ENCODE measurements at places on chromosomes 12 and 14.
A peak's percentile ranks its signal among the peaks of the same experiment; 100 is the strongest.

GRCh38 chr12:93943780-93944179, 204.6 kb upstream of the PLXNC1 start:
- no peak overlapping the region for H3K27ac ChIP-seq
- no peak for DNase-seq
- no peak overlapping the region for H3K4me3 ChIP-seq
- no peaks in the 10 kb centered on the region for H3K4me1 ChIP-seq
- no peaks in the 10 kb centered on the region for H3K27me3 ChIP-seq
- no peaks in the 10 kb centered on the region for H3K36me3 ChIP-seq

GRCh38 chr12:94147387-94147990, 888 bp upstream of the PLXNC1 start:
- peaks cover 10% of the 10 kb centered on the region for H3K4me1 ChIP-seq
- H3K27ac ChIP-seq: no peak overlapping the region
- DNase-seq: no peak
- H3K27me3 ChIP-seq: peaks cover 63% of the 10 kb centered on the region
- peak overlapping the region; percentile 79 for H3K4me3 ChIP-seq
- no peaks in the 10 kb centered on the region for H3K36me3 ChIP-seq

DNA sequence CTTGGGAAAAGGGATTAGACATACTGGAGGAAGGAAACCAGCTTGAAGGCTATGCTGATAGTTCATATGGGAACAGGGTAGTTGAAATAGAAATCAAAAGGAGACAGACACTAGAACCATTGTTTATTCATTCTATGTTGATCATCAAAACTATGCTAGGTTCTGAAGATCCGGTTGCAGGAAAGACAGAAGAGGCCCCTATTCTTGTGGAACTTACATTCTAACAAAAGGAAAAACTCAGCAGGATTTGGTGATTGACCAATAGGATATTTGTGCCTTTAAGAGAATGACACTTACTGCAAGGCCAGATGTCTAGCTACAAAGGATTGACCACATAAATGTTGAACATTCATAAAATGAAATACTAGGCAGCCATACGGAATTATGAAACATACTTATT, 179.2 kb downstream of the AKAP6 start:
- DNase-seq: no peak
- no peak overlapping the region for H3K4me3 ChIP-seq
- no peaks in the 10 kb centered on the region for H3K4me1 ChIP-seq
- H3K27me3 ChIP-seq: no peaks in the 10 kb centered on the region
- H3K36me3 ChIP-seq: no peaks in the 10 kb centered on the region
- H3K27ac ChIP-seq: no peak overlapping the region

DNA sequence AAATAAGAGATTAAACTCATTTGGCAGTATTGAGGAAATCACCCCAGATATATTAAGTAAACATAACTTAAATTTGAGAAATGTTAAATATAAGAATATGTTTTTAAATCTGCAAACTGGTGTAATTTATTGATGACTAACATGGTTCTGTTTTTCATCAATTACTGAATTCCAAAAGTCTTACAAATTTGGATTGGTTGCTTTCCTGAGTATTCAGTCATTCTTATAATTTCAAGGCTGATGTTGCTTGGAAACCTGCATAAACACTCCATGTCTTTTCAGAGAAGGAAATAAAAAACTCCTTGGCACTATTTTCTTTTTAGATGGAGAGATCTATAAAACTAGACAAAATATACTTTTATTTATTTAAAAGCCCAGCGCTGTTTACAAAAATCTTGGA, 71.7 kb downstream of the NOVA1 start:
- DNase-seq: no peak
- H3K27me3 ChIP-seq: no peaks in the 10 kb centered on the region
- no peak overlapping the region for H3K4me3 ChIP-seq
- H3K27ac ChIP-seq: no peak overlapping the region

- H3K27me3 ChIP-seq: no peaks in the 10 kb centered on the region
- no peak overlapping the region for H3K4me3 ChIP-seq
- no peak overlapping the region for H3K27ac ChIP-seq
- H3K36me3 ChIP-seq: no peaks in the 10 kb centered on the region
Measured at GRCh38 chr14:98932431-98933325, 339.3 kb downstream of the BCL11B start.

DNA sequence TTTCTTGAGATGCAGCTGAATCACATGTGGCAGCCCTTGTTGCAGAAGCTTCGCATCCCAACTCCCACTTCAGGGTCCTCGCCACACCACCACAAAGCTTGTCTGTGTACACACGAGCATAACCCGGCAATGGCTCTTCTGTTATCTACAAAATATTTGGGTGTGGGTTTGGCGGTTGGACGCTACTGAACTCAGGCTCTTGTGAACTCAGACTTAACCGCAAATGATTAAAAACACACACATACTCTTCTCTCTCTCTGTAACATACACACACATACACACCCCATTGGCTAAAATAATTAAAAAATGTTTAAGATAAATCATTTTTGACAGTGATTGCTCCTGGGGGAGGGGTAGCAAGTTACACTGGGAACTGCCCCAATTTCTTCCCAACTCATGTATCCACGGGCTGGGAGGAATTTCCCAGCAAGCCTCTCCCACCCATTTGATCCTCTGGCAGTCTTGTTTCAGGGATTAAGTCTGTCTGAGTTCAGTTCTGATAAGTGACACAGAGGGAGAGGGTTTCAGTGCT, 63.7 kb upstream of the MANSC4 start:
- H3K27ac ChIP-seq: no peak overlapping the region
- H3K27me3 ChIP-seq: no peaks in the 10 kb centered on the region
- H3K4me1 ChIP-seq: peaks cover 4% of the 10 kb centered on the region
- peak; percentile 12 for DNase-seq

DNA sequence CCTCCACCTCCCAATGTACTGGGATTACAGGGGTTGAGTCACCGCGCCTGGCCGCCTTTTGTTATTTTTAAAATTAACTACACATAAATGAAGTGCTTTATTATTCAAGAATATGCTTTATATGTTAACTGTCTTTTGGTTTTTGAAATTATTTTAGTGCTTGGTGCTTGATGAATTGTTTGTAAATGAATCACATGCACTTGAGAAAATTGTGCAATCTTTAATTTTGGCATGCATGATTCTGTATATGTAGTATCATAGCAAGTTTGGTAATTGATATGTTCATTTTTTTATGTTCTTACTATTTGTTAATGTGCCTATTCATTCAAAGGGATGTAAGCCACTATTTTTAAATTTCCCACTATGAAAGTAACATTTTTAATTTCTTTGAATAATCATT, 440.9 kb downstream of the NAV3 start:
- no peaks in the 10 kb centered on the region for H3K27me3 ChIP-seq
- H3K27ac ChIP-seq: no peak overlapping the region
- no peaks in the 10 kb centered on the region for H3K4me1 ChIP-seq
- H3K4me3 ChIP-seq: no peak overlapping the region
- no peak for DNase-seq

GRCh38 chr12:53530061-53530460, 22.8 kb upstream of the NPFF start:
- no peak overlapping the region for H3K4me3 ChIP-seq
- DNase-seq: no peak
- H3K27ac ChIP-seq: no peak overlapping the region

GRCh38 chr14:55454264-55455002, 14.0 kb upstream of the TBPL2 start:
- H3K4me3 ChIP-seq: no peak overlapping the region
- no peaks in the 10 kb centered on the region for H3K27me3 ChIP-seq
- peak overlapping the region; percentile 24 for H3K27ac ChIP-seq
- peaks cover 12% of the 10 kb centered on the region for H3K4me1 ChIP-seq
- H3K36me3 ChIP-seq: no peaks in the 10 kb centered on the region

Data from neural progenitor cell (in vitro differentiated cells).